ENCODE measurements at places on chromosomes 3 and 15.

DNA sequence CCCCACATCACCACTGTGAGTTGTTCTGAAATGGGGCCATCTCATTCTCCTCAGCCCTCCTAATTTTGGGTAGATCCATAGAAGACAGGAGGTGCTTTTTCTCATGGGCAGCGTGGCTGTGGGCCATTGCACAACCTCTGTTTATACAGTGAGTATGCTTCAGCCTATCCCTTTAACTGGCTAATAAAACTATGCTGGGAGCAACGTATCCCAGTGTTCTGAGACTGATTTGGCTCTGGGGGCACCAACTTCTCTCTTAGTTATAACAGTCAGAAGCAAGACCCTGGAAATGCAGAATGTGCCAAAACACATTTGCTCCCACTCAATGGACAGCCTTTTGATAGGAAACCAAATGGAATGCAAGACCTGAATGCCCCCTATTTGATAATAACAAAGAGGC lies 97.1 kb upstream of the ICE2 start:
- no peak for DNase-seq

DNA sequence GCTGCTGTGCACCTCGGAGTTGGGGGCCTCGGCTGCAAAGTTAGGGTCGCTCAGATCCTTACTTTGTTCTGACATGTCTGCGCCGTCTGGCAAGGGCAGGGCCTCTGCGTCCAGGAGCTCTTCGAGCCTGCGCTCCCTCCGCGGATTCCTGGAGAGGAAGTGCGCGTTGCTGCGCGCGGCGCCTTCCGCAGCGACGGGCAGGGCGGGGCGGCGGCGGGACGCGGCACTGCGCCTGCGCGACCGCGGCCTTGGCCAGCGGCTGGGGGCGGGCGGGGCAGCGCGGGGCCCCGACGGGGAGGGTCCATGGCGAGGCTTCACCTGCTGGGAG lies at the start of gene NDN:
NDN (minus strand) TSS at position 163 of the 328 bp plus-strand sequence; CDS start at position 75, 88 bp downstream.
- peak; percentile 4 for DNase-seq

- DNase-seq = no peak
Observed at GRCh38 chr15:63219196-63219710, 29.8 kb downstream of the RAB8B start.

DNA sequence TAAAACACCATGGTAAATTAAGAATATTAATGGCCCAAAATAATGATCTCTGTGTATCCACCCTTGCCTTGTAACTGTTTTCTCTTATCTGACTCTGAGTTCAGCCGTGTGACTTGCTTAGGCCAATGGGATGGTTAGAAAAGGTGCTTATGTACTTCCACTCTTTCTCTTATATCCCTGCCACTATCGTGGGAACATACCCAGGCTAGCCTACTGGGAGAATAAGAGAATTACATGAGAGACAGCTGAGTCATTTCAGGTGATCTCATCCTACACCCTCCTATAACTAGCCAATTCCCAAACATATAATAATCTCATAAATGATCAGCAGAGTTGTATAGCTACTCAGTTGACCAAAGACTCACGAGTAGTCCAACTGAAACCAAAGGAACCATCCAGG lies 98.3 kb upstream of the ABI3BP start:
- no peak for DNase-seq

DNA sequence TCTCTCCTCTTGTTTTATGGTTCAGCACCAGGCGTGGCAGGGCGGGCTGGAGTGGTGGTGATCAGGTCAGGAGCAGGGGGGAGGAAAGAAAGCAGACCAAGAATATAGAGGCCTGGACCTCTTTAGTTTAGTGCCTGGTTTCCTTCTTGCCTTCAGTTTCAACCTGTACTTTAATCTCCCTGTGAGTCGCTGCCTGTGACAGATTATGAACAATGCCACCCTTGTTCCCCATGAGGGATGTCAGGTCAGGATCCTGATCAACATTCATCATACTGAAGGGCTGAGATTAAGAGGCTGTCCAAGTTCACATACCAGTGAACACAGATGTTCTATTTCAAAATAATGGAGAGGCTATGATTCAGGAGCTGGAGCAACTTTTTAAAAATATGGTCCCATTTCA lies 11.4 kb downstream of the ENTPD3 start:
- no peak for DNase-seq

DNA sequence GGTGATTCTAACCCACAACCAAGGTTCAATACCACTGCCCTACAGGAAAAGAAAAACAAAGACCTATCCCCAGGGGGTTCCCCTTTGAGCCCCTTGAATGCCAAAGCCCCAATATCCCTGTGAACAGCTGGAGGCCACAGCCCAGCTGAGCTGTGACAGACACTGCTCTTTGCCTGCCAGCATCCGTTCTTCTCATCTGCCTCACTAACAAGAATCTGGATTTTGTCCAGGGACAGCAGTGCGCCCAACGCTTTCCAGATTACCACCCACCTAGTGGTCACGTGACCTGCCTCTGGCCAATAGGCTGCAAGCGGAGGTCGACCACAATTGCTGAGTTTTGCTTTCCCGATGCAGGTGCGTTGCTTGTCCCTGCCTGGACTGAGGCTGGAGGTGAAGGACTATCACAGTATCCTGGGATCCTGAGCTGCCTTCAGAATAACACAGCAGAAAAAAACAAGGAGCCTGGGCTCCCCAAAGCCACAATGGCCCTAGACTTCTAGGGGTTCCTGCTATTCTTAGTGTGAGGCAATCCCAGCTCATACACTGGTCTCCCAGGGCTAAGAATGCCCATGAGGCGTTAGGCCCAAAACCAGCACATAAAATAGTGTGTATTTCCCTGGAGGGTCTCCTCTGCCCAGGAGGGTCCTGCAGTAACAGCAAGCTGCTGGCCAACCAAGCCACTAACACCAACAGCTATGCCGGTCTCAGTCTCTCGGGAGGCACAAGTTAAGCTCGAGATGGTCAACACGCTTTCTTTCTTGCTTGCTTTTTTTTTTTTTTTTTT lies 13.8 kb downstream of the BDH1 start:
- DNase-seq = no peak

- no peak for DNase-seq
Observed at GRCh38 chr15:44616974-44617373, 46.5 kb downstream of the SPG11 start.

DNA sequence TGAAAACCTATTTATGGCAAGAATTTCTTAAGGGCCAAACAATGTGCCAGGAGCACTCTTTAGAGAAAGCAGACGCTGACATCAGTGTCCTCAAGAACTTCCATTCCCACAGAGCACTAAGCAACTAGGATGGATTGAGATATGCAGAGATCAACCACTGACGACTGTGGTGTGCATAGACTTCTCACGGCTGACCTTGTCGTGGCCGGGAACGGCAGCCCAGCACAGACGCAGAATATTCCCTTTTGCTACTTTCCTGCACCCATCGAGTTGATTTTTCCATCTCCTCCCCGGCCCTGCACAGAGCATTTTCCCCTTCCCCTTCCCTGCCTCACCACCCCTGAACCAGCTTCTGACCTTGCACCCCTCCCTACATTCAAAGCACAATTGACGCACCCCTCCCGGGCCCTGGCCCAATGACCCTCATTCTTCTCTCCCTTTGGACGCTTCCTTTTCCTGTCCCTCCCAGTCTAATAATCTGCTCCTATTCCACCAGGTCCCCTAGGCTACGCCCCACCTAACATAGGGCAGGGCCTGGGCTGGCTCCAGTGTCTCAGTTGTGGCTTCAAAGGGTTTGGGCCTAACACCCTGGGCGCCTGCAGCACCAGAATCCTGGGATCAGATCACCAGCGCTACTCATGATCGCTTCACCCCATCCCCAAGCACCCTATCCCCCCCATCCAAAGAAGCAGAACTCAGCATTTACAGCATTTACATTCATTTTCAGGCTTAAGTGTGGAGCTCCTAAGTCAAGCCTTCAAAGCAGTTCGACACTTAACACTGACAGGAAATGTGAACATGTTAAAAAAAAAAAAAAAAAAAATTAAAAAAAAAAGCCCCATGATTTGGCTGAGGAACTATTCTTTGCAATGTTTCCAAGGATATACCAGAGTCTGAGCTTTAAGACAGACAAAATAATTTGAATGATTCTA lies 151.2 kb downstream of the FOXP1 start:
- DNase-seq = no peak

- no peak for DNase-seq
Observed at GRCh38 chr3:103167850-103168249, 733.0 kb downstream of the ZPLD1 start.

DNA sequence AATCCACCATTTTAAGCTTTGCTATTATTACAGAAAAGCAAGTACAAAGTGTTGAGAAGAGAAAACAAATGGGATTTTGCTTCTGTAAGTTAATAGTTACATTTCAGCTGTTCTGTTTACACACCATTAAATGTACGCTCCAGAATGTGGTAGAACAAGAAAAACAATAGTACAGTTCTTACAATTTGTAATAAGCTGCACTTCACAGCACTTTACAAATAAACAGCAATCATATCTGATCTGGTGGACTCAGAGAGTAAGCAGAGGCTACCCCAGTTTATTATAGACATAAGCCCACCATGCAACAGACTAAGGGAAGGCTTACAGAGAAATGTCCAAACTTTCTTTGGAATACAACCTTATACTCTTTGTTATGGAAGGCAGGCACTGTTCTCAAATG lies 126.4 kb downstream of the OXSM start:
- no peak for DNase-seq

GRCh38 chr15:31216215-31216911 lies 110.3 kb upstream of the KLF13 start:
- peak; percentile 93 for DNase-seq

- peak; percentile 4 for DNase-seq
Observed at GRCh38 chr3:137970914-137971831, 38.8 kb upstream of the CLDN18 start.

GRCh38 chr3:18044971-18045880 lies 302.8 kb upstream of the TBC1D5 start:
- no peak for DNase-seq

- DNase-seq = no peak
Observed at GRCh38 chr3:72383883-72384282, 464.4 kb downstream of the SHQ1 start.

- DNase-seq = peak; percentile 58
Observed at GRCh38 chr3:171772427-171773056, 37.7 kb downstream of the PLD1 start.

DNA sequence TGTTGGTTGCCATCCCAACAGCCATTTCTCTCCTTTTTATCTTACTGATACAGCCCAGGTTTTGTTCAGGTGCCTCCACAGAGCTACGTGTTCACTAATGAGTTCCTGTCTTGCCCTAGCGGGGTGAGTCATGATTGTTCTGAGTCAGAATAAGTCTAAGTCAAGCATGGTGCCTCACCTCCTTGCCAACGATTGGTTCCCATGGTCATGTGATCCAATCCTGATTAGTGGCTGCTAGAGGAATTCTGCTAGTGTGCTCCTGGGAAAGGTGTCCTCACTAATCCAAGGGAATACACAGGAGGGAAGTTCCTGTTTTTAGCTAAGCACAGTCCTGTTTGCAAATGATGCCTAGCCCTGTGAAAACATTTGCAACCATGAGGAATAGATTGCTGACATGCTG lies 99.8 kb downstream of the NSUN3 start:
- no peak for DNase-seq

DNA sequence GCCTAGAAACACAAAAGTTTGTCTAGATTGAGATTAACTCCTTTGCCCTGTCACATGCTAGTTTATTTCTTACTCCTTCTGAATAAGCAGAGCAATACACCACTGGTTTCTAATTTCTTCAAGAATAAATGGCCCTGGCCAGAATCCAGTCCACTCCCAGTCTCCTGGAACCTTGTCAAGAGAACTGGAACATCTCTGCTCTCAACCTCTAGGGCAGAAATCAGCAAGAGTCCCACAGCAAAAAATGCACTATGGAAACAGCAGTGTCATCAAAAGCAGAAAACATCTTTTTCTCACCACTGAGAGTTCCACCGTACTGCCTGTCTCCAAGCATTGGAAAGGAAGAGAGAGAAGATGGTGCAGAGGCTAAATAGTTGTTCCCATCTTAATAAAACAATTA lies 35.9 kb upstream of the PPP2R3A start:
- no peak for DNase-seq

GRCh38 chr3:111978583-111979433 lies at the start of gene ABHD10:
ABHD10 (plus strand) TSS chr3:111979026; CDS start chr3:111979062, 36 bp downstream.
- peak; percentile 97 for DNase-seq

DNA sequence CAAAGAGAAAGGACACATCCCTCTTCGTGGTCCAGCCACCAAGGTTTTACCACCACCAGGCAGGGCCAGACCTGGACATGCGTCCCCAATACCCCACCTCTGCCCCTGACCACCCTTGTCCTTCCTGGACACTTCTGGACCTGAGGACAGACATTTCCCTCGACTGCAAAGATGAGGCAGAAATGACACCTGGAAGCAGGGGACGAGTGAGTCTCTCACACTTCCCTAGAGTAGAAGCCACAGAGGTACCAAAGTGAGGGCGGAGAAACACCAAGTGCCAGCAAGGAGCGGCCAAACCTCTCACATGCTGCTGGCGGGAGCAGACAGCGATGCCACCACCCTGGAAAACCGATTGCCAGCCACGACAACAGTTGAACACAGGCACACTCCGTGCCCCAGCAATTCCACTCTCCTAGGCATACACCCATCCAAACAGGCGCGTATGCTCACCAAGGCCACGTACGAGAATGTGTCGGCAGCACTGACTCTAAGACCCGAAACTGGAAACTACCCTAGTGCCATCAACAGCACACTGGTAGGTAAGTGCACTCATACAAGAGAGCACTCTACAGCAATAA lies 207.0 kb upstream of the NSMCE3 start:
- no peak for DNase-seq

DNA sequence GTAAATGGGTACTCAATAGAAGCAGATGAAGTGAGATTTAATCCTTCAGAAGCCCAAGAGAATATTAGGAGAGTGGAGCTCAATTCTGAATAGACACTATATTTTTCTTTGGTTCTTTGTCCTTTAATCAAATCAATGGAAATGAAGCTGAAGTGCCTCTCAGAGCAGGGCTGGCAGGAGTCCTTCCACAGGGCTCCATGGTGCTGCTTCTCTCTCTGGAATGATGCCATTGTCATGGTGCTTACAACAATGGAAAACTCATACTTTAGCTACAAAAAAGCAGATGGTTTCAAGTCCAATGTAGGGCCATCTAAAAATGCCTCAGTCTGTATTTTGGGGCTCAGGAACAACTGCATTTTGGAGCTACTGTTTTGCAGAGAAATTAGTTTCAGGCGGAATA lies 125.1 kb downstream of the SNRK start:
- DNase-seq = no peak

- no peak for DNase-seq
Observed at GRCh38 chr15:76162784-76163456, 103.1 kb downstream of the TMEM266 start.

DNA sequence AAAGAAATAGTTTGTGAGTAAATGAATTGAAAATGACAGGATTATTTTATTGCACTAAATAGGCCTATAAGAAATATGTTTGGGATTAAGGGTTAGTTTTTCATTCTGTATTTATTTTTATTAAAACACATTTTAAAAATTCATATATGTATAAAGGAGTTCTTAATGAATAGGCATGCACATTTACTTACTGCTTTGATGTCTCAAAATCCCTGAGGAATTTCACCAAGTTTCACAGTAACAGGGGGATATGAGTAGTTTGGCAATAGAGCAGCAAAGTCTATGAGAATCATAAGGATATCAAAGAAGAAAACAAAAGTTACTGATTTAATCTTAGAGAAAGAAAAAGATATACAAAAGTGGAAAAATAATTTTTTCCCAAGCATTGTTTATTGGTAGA lies 411.7 kb downstream of the NAALADL2 start:
- no peak for DNase-seq

- DNase-seq = peak; percentile 82
Observed at GRCh38 chr15:92820236-92821021, 79.7 kb upstream of the CHD2 start.

- DNase-seq = no peak
Observed at GRCh38 chr3:116129187-116129946, 315.9 kb downstream of the LSAMP start.
